Jurkat, Clone E6-1 (cell line): ENCODE measurements at places on chromosomes 4 and X.

GRCh38 chr4:141851246-141851891 lies 215.0 kb downstream of the IL15 start:
- no peak for DNase-seq

GRCh38 chrX:1262369-1262768 lies 6.2 kb upstream of the CSF2RA start:
- DNase-seq = no peak

- DNase-seq = no peak
Observed at GRCh38 chr4:53916431-53916889, 147.9 kb downstream of the CHIC2 start.

DNA sequence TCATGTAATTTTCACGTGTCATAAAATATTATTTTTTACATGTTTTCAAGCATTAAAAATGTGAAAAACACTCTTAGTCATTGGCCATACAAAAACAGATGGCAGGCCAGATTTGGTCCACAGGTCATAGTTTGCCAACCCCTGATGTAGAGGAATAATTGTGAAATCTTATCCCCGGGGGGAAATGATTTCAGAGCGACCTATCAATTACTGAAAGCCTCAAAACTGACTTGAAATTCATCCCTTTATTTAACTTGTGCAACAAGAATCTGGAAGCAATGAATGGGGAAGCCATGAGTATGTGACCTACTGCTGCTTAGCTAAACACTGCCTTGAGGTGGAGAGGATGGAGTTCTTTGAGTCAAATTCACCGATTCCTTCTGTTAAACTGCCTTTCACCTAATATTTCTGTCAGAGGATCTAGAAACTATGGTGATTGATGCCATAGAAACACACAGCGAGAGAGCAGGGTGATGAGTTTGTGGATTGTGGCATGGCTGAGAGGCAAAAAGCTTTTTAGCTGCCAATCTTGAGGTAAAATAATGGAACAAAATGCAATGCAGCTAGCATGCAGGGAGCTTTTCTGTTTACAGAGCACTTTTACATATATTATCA lies 30.3 kb upstream of the BRS3 start:
- no peak for DNase-seq

DNA sequence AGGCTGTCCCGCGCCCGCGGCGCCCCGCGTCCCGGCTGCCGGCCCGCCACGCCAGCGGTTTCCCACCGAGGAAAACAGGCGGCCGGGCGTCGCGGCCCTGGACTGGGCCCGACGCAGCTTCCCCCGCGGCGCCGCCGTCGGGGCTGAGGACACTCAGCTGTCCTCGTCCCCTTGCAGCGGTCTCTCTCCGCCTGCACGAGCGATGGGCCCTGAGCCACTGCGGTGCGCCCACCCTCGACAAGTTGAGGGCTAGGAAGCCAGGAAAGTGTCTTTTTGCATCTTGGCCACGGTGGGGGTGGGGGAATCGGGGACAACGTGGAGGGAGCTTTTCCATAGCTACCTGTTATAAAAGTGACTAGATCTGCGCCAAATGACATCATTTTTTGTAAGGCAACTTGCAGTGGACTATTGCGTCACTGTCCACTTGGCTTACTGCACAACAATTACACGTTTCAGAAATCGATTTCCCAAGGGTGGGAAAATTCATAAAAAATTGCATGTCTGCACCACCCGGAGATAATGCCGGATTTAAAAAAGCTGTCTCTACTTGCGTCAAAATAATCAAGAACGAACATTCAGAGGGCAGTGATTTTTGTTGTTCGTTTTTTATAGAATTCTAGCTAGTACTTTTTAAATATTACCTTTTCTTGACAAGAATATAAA lies 1.1 kb downstream of the KLHL15 start:
- peak; percentile 12 for DNase-seq

- DNase-seq = peak; percentile 23
Observed at GRCh38 chrX:24282381-24283126, 31.3 kb downstream of the SUPT20HL2 start.

- peak; percentile 72 for DNase-seq
Observed at GRCh38 chrX:46978341-46979291, 66.4 kb downstream of the JADE3 start.

GRCh38 chrX:85379174-85379907 lies at the start of gene POF1B:
POF1B (minus strand) TSS chrX:85379665; CDS start chrX:85379454, 211 bp downstream.
- no peak for DNase-seq

DNA sequence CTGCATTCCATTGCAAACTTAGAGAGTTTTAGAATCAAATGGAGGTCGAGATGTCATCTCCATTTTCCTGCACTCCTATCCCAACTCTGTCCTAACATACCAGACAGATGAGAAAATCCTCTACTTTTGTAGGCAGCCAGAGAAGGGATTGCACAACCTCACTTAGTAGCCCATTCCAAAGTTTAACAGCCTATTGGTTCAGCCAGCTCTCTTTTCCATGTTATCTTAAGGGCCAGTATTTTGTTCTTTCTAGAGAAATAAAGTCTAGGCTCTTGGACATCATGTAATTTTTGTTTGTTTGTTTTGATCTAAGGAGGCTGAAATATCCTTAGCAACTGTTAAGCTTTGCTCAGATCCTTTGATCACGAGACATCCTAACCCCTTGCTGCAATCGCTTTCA lies 173.0 kb downstream of the COX18 start:
- no peak for DNase-seq

GRCh38 chr4:86831262-86832130 lies 17.7 kb downstream of the SLC10A6 start:
- no peak for DNase-seq

DNA sequence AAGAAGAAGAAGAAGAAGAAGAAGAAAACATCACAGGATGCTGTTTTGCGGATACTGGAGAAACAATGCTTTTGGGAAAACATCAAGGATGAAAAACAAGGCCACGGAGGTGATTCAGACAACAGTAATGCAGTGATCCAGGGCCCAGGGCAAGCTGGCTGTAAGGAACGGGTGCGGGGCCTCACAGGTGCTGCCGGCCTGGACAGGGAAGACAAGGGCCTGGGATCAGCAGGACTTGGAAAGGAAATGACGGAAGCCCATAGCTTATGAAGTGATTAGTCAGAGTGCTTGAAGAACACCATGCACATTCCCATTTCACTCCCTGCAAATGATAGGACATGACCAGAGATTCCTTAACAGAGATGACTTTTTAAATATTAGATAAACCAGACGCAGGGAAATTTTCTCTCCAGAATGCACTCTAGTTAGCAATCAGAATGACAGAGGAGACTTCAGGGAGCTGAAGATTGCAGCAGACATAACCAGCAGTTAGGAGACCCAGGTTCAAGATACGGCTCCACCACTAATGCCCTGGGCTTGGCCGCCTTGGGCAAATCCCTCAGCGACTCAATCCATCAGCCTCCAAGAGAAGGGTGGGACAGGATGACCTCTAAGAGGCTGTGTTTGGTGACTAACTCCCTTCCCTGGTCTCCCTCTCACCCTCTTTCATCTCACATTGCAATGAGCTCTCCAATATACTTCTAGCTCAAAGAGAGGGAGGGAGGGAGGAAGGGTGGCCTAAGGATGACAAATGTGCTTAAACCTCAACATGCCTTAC lies 54.1 kb downstream of the APBB2 start:
- DNase-seq = no peak

GRCh38 chr4:172858731-172859230 lies 309.8 kb upstream of the GALNT7 start:
- no peak for DNase-seq

DNA sequence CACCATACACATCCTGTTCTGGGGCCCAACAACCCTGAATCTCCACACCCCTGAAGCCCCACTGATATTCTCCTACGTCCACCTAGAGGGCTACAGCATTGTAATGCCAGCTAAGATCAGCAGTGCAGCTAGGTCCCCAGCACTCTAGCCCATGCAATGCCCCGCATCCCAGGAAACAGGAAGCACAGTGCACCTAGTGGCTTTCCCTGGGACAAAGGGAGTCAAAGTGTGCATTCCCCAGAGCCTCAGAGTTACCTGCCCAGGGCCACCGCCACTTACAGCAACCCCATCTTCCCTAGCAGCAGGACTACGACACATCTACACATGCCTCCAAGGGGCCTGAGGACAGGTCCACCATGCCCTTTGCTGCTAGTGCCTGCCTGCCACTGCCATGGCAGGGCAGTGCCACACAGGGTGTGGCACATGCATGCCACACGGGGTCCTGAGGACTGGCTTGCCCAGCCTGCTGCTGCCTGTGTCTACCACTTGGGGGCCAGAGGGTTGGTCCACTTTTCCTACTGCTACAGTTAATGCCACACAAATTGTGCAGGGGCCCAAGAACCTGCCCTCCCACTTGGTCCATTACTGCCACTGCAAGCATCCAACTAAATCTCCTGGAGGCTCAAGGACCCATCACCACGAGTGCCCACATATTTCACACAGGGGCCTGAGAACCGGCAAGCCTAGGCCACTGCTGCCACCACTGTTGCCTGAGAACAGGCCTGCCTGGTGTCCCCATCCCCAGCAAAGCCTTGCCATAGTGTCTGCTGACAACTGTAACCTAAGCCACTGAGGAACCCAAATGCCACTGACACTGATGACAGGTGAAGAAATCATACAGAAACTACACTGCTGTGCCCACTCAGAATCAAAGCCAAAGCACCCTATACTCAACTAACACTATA lies 23.7 kb downstream of the TLR6 start:
- DNase-seq = no peak

DNA sequence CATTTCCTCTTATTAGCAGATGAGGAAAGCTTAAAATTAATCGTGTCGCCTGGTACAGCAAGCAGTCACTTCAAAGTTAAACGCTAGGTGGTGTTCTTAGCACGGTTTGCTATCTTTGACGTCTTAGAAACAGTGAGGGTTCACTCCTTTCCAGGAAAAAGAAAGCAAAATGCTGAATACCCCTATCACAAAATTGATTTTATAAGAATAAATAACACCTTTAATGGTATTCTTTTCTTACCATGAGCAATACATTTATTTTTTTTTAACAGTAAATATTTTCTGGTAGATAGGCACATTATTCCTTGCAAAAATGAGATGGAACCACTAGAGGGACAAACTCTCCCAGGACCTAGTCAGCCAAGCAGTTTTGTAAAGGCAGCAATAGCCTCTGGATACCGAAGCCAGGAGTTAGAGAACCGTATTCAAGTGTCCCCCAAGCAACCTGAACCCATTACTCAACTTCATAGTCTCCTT lies 153.9 kb downstream of the KDR start:
- DNase-seq = peak; percentile 44

- no peak for DNase-seq
Observed at GRCh38 chr4:9880406-9881197, 99.2 kb downstream of the DRD5 start.

GRCh38 chr4:8695237-8696219 lies 103.0 kb downstream of the CPZ start:
- DNase-seq = no peak

DNA sequence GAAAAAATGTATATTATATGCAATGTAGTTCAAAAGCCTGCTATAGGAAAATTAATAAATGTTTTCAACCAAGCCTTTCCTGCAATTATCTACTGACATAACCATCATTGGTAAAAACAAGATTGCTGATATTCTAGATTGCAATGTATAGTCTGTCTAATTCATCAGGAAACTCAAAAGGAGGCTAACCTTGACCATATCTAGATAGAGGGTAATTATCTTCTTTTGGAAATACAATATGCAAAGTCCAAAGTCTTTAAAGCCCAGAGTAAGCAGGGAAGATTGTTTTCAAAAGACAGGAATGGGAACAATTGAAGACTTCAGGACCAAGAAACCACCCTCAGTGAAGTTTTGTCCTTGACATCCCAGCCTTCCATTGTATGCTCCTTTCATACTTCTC lies 123.1 kb upstream of the GLRA2 start:
- DNase-seq = no peak

- no peak for DNase-seq
Observed at GRCh38 chr4:155759372-155760252, 791 bp downstream of the GUCY1B1 start.

GRCh38 chr4:88965053-88965452 lies 91.9 kb downstream of the FAM13A start:
- DNase-seq = no peak

DNA sequence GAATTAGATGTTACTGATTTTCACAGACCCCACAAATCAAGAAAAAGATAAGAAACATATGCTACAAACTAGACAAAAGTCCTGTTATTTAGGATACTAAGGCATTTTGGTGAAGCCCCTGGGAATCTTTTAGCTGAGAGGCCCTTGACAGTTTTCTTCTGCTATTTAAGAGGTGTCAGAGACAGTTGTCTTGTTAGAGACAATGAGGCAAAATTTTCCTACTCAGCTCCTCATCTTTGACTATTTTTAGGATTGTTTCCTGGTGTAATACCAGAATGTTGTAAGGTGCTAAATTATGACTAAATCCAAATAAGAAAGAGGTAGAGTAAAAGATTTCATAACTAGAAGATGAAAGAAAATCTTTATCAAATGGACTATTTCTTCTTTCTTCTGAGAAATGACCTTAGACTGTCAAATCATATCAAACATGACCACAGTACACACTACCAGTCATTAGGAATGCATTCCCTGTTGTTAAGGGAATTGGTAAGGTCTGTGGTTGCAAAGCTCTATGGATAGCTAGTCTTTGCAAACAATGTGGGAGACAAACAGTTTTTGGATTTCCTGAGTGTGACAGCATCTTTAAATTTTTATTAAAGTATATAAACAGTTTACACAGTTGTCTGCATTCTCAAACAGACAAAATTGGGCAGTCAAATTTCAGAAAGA lies 926.1 kb downstream of the ADGRL3 start:
- DNase-seq = no peak

GRCh38 chrX:102860235-102860634 lies 76.8 kb upstream of the RAB40AL start:
- no peak for DNase-seq

DNA sequence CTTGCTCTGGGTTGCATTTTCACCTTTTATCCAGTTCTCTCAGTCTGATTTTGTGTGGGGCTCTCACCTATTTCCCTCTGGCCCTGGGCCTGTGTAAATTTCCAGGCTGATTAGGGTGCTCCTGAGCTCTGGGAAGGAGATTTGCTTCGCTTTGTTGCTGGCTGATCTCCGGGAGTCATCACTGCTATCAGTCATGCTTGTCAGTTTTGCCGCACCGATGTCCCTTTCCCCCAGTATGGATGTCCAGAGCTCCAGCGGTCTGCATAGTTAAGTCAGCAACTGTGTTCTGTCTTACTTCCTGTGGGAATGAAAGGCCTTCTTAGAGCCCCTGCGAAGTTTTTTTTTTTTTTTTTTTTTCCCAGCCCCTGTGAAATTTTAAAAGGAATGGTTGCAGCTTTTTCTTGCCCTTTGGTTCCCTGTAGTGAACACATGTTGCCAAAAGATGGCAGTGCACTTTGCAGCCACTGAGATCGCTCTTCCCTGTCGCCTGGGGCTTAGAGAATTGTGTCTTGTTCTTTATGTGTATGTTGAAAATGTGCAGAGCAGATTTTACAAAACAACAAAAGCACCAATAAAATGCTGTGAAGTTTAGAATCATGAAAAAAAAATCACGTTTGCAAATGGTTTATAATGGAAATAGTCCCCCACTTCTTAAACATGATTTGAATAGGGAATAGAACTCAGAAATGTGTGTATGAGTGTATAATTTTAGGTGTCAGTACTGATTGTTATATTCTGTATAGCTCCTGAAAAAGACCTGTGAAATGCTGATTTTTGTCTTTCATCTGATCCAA lies 109.1 kb upstream of the SLC4A4 start:
- DNase-seq = no peak

GRCh38 chr4:7816771-7817170 lies 122.9 kb downstream of the AFAP1 start:
- no peak for DNase-seq
